Stimulated activated CD4-positive, alpha-beta T cell treated with anti-CD3 and anti-CD28 coated beads, Interleukin-12 subunit alpha, Interleukin-12 subunit beta, amount 100 ng/mL, for 4 hours (primary cell): ENCODE measurements at places on chromosomes 5 and 9.

DNA sequence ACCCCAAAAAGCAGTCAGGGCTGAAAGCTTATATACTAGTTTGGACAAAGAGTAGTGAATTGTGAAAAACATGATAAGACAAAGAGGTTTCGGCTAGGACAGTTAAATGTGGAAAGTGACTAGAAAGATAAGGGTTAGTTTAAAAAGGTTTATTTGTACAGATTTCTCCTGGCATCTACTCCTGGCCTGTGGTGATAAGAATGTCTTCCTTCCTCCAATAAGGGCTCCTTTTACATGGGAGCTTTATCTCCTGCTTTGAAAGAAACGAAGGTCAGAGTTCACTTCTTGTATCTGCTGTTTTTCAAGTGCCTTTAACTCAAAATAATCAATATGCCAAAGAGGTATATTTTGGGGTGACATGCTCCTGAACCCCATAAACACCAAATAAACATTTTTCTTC lies 776.1 kb upstream of the COX7C start:
- no peak for DNase-seq

DNA sequence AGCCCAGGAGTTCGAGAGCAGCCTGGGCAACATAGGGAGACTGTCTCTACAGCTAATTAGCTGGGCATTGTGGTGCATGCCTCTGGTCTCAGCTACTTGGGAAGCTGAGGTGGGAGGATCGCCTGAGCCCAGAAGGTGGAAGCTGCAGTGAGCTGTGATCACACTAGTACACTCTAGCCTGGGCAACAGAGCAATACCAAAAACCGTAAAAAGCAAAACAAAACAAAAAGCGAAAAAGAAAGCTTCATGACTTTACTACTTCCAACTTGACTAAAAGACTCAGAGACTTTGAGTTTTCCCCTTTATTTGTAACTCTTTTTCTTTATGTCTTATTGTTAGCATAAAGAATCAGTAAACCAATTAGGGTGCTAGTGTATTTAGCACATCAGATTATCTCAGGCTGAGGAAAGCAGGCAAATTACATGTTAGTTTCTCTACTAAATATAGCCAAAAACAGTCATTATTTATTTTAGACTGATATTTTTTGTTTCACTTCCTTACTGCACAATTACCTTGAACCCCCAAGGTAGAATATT lies 5.4 kb downstream of the RAD17 start:
- DNase-seq = no peak

- DNase-seq = peak; percentile 47
These were observed 547 bp downstream of the NIPBL start for GRCh38 chr5:36876965-36877666.

GRCh38 chr5:126284977-126285696 lies 138.1 kb upstream of the GRAMD2B start:
- no peak for DNase-seq

DNA sequence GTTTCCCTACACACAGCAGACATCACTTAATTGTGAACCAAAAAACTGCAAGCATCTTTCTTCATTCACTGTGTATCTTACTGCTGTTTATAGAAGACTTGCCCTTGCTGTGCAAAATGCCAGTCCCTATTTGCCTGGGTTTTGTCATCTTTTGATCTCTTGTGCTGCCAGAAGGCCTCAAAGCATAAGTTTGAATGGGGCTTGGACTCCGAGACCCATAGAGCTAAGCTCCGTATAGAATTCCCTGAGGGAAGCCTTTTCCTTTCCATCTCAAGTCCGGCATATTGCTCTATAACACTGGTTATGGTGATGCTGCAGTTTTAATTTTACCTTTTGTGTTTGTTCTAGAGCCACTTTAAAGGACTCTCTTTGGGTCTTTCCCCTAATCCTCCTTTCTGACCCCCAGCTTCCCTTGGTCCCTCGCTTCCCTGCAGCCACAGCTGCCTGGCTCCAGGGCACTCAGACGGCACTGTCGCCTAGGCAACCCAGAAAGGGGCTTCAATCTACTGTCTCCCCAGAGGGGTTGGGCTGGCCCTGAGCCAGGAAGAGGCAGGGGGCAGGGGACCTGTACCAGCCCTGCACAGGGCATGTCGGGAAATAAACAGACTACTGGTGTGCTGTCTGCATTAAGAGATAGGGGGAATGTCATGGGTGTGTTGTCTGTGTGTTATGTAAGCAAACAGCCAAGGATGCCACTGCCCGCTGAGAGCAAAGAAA lies 73.4 kb upstream of the MELK start:
- no peak for DNase-seq

- DNase-seq = no peak
These were observed 51.9 kb upstream of the SNAPC3 start for GRCh38 chr9:15370466-15371447.

GRCh38 chr9:127848756-127849504 lies 5.5 kb downstream of the ENG start:
- no peak for DNase-seq

GRCh38 chr9:136455043-136456002 lies 15.7 kb upstream of the INPP5E start:
- DNase-seq = no peak

DNA sequence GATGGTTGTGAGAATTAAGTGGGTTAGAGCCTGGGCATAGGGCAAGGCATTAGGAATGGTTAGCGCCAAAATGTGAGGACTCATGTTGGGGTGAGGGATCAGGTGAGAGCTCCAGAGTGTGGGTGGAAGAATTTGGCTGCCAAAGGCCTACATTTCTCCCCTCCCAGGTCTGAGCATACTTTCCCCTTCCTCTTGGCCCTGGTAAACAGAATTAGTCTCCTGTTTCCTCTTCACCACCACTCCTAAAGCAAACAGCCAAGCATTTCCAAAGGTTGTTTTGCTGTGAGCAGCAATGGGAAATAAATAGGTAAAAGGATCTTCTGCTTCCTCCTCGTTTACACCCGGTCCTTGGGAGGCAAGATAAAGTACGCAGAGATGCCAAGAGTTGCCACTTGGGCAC lies 132.5 kb downstream of the ZSWIM6 start:
- no peak for DNase-seq

DNA sequence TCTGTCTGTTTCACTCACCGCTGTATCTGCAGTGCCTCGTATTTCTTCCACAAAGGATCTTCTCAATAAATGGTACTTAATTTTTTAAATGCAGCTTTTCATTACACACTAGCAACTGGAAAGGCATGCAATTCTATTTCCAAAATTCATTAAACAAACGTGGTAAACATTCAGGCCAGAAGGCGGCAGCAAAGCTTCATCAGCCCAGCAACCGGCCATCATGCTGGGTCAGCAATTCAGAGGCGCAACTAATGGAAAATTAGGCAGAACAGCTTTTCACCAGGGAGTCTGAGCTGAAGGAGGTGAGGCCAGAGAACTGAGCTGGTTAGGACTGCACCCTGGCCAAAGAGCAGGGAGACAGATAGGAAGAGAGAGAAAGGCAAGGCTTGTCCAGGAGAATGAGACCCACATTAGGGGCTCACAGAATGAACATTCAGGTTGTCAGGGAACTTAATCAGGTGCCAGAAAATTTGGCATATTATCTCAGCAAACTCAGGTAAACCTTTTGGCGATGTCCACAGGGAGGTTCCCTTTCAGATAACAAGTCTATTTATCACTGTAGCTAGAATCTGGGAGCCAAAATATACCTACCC lies 17.7 kb upstream of the RNF180 start:
- DNase-seq = no peak

- DNase-seq = no peak
These were observed 37.5 kb downstream of the CPLANE1 start for GRCh38 chr5:37211661-37212060.

GRCh38 chr9:90974016-90974415 lies 172.4 kb downstream of the SYK start:
- no peak for DNase-seq

DNA sequence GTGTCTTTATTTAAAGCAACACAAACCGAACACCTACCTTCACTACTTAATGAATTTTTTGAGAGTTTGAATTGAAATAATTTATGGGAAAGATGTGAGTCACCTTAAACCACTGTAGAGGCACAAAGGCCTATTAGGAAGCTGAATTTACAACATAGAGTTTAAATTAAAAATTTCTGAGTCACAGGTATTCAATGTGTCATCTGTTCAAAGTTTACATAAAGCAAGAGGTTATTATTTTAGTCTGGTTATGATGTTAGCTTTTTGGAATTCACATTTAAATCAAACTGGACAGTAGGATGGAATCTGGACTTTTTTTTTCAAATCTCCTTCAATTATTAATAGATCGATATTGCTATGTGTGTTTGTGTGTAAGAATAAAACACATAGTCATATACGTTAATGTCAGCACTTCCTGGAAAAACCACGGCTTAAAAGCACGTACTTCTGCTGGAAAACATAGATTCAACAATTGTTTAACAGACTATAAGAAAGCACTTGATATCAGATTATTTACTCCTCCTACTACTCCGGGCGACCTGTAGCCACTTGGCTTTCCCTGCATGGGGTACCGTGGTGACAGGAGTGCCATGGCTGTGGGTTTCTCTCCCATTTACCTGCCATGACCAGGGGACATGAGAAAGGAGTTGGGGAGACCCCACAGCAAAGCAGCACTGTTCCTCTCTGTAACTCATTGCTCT lies 638.6 kb downstream of the SEMA5A start:
- DNase-seq = no peak

DNA sequence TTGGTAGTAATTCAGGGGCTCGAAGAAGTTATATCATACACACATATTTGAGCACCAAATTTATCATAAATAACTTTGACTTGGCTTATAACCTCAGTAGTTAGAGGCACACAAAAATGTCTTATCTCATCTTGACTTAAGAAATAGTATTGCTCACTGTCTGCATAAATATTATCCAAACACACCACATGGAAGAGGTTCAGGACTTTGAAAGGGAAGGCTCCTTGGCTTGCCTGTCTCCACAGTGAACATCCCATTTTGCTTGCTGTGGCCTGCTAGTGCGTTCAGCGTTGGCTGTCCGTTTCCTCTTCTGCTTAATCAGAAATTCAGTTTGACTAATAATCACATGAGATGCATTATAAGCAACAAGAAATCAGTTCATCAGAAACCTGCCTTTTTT lies 13.9 kb downstream of the GRXCR2 start:
- no peak for DNase-seq

GRCh38 chr9:91199739-91200497 lies 161.8 kb downstream of the AUH start:
- DNase-seq = no peak
